ENCODE measurements at places on chromosomes 1 and 21. TPM values are rescaled to one million over a fixed set of nuclear protein-coding genes. Genes with fewer than 3 reads are reported as not detected.

CASQ1 gene
- not detected for total RNA-seq

S100A14 gene
- total RNA-seq = 112 TPM

FCGR2B gene
- total RNA-seq = 4.9 TPM

CACHD1 gene
- total RNA-seq = 12.9 TPM

GBP6 gene
- not detected for total RNA-seq

Data from thyroid gland (tissue), 4 donors.